ENCODE measurements at places on chromosomes 11 and 22.

DNA sequence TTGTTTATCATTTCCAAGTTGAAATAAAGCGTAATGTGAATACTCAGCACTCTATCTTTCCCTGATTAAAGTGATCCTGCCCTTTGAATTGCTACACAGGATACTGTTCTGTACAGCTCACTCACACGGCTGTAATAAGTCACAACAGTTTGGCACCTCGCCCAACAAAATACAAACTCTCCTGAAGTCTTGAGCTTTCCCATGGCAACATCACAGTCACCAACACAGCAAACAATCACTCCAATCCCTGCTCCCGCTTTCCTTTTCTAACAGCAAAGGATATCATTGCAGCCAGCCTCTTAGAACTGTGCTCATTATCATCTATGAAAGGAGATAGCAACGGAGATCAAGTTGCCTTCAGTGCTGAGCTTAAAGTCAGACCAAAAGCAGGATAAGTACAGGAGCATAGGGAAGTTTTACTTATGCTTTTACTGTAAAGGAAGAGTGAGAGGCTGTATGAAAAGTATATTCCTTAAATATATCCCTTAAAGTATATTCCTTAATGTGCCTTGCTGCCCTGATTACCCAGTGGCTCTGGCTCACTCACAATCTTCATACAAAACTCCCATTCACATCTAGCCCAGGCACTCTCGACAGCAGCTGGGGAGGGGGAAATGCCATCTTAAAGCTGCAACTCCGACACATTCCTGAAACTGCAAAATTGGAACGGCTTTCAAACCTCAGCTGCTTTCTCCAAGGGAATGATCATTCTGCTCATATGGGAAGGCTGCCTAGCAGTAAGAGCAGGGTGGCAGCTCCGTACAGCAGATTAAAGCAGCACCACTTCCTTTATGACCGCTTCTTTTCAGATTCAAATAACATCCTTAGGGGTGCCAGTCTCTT, 35.8 kb downstream of the MAML2 start:
- peak; percentile 23 for DNase-seq

DNA sequence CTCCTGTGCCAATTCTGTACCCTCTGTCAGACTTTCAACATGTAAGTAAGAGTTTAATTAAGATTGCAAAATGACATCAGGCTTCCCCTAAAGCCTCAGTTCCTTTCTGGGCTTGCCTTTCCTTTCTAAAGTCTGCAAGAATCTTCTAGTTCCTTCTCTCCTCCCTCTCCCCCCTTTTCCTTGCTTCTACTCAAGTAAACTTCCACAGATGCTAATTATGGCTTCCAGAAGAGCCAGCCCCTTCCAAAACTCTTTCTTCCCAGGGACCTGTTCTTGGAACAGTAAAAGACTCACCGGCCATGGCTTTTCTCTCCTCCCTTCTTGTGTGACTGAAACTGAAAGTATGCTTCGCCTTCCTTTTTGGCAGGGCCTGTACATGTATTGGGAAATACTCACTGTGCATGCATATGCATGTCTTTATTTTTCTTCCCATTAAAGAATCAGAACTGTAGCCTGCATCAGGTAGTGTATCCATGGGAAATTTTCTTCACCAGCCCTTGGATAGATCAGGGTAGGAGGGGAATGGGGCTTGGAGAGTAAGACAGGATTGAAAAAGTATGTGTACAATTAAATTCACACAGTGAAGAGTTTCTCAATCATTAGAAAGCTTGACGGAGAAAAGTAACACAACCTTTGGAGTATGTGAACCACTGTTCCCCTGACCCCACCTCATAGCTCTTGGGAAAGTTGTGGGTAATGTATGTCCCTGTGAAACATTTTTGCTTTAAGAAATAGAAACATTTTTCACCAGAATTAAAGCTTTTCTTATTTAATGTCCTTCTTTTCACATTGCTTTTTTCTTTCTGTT, at the start of gene CASP1:
Gene CASP1 (minus strand): TSS at position 332 of the 808 bp plus-strand sequence. CDS start 31 bp downstream, at position 301.
- no peak for DNase-seq

DNA sequence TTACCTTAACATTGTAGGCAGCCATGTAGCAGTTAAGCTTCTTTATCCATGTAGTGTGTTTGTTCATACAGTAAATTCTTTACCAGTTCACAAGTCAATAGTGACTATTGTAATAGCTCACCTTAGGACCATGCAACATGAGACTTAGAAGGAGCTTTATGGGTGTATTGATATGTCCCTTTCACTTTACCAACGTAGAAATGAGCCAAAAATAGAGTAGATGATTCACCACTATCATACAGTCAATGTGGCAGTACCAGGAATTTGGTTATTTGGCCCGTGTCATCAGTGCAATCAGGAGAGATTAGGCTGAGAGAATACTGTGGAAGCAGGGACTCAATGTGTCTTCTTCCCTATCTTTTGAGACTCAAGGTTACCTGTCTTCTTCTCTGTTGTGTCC, 4.7 kb downstream of the ZDHHC13 start:
- no peak for DNase-seq

GRCh38 chr11:129453293-129453721, 77.7 kb downstream of the BARX2 start:
- DNase-seq, result no peak

- DNase-seq, result no peak
Observed at GRCh38 chr11:68002575-68002937, 1.3 kb downstream of the UNC93B1 start.

- no peak for DNase-seq
Observed at GRCh38 chr22:50175921-50176849, 5.7 kb downstream of the PANX2 start.

DNA sequence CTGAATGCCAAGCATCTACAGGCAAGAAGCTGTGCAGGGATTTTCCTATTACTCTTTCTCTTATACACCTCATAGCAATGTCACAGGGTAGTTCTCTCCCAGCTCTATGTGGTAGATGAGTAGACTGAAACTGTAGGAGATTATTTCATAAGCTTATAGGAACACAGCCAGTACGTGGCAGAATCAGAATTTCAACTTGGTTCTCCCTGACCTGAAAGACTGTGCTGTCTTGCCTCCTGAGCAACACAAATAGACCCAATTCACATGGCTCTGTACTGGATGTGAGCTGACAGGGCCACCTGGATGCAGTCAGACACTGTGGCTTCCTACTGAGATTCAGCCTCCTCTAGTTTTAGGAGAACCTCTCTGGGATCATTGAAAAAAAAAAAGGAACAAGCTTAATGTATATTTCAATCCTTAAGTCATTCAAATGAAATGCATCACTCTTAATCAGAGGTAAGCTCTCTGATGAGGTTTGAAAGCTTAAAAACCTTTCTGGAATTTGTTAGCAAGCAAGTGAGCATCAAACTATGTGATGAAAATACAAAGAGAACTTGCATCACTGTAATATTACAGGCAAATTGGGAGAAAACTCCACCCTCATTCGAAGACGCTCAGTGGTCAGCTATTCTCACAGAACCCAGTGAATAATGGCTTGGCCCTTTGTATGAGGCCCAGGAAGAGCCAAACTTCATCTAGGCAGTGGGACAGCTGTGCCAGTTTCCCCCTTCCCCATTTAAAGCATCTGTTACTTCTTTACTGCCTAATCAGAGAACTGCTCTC, 1039.3 kb downstream of the NTM start:
- no peak for DNase-seq

DNA sequence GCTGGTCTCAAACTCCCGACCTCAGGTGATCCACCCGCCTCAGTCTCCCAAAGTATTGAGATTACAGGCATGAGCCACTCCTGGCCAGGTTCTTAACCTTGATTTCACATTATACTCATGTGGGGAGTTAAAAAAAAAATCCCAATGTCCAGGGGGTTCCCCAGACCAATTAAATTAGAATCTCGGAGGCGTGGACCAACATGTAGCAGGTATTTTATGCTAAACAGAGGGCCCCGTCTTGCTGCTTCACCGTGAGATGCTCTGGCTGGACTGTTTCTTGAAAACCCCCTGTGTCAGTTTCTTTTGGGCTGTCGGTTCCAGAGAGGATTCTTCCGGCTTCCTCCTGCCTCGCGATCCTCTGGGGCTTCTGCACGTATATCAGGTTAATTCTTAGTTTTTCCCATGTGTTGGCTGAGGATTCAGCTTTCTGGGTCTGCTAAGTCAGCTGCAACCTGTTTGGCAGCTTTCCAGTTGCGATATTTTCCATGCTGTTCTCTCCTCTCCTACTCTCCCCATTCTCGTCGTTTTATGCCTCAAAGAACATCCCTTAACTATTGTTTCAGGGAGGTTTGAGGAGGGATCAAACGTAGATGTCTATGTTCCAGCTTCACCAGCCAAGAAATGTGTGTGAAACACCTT, 50.6 kb upstream of the ACCSL start:
- DNase-seq, result no peak

DNA sequence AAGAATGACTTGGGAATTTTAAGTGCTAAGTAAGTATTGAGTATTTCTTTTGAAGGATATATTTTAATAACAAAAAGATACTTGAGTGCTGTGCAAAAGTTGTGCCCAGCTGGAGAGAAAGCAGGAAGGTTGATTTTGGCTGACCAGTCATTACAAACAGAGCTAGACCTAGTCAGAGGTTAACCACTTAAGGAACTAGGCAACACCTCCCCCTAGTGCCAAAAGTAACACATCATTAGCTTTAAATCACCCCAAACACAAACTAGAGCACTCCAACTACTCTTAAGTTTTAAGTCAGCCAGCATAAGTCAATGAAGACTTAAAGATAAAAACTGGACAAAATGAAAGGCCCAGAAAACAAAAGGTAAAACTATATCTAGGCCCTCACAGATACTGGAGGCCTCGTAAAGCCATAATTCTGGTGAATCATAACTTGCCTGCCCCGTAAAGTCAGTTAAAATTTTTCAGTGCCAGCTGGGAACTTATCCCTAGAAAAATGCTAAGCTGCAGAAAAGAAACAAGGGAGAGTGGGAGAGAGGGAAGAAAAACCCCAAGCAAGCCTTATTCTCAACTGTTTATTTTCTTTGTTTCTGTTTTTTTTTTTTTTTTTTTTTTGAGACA, 4.6 kb downstream of the TMEM9B start:
- DNase-seq, result no peak

DNA sequence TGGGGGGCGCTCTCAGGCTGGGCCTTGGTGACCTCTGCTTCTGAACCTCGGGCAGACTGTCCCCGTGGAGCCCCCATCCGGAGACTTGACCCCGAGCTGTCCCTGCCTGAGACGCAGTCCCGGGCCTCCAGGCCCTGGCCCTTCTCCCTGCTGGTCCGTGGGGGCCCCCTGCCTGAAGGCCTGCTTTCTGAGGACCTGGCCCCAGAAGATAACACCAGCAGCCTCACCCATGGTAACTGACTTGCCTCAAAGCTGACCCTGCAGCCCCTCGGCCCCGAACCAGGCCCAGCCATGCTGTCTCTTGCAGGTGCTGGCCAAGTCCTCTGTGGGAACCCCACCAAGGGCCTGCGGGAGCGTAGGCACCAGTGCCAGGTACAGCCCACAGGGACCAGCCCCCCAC, 8.9 kb downstream of the LMNTD2 start:
- DNase-seq, result no peak

DNA sequence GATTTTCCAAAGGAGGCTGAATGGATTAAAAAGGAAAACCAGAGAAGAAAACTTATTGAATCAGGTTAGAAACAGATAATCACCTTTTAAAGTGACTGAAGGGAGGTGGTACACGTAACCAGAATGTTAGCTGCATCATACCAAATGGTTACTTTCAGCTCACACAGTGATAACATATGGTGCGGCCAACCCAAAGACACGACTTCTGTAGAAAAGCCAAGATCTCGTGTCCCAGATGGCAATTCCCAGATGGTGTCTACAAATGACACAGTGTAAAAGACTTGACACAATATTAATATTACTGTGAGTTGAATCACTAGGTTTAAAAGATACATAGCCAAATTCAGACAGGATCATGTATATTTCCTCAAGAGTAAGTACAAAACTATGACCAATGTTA, 5.2 kb downstream of the PPP2R1B start:
- no peak for DNase-seq

GRCh38 chr22:27840436-27840835, 38.9 kb upstream of the MN1 start:
- DNase-seq, result no peak

DNA sequence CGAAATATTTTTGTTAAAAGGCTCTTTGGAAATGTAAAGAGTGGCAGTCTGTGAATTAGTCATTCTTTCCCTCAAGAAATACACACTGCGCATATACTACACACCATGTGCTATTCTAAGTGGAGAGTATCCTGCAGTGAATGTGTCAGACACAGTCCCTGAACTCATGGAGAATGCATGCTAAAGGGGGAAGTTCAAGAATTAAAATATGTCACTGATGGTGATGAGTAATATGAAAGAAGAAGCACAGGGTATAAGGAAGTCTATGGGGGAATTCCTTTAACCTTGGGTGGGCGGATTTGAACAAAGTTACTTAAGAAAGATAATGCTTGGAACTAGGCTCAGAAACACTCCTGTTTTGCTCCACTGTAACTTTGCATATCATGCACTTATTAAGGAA, 153.0 kb downstream of the LRRC4C start:
- DNase-seq, result no peak

DNA sequence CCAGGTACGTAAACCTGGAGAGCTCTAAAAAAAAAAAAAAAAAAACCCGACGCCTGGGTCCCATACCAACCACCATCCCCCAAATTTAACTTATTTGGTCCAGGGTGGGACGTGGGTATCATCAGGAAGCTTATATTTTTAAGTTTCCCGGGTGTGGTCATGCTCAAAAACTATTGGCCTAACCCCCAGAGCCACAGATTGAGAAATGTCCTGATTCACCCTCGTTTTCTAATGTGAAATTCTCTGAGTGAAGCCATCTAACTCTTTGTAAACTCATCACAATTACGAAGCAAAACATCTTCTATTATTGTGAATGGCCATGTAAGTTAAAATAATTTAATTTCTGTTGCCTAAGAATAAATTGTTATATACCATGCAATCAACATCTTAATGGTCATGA, 29.6 kb downstream of the PAK1 start:
- DNase-seq, result no peak

GRCh38 chr11:76623171-76623883, 47.2 kb downstream of the LRRC32 start:
- DNase-seq, result no peak
